GM10248 (cell line): ENCODE measurements at places on chromosomes 1 and 21.
A peak's percentile ranks its signal among the peaks of the same experiment; 100 is the strongest.

GRCh38 chr1:221869779-221870178 is 127.9 kb upstream of the DUSP10 start:
- DNase-seq, result no peak

- peak; percentile 33 for DNase-seq
These were observed 11.0 kb downstream of the DMRTB1 start for GRCh38 chr1:53470155-53470554.

GRCh38 chr1:23651069-23651808 is 40.4 kb upstream of the RPL11 start:
- DNase-seq, result no peak

- no peak for DNase-seq
These were observed 149.3 kb downstream of the AK5 start for GRCh38 chr1:77430966-77431690.

DNA sequence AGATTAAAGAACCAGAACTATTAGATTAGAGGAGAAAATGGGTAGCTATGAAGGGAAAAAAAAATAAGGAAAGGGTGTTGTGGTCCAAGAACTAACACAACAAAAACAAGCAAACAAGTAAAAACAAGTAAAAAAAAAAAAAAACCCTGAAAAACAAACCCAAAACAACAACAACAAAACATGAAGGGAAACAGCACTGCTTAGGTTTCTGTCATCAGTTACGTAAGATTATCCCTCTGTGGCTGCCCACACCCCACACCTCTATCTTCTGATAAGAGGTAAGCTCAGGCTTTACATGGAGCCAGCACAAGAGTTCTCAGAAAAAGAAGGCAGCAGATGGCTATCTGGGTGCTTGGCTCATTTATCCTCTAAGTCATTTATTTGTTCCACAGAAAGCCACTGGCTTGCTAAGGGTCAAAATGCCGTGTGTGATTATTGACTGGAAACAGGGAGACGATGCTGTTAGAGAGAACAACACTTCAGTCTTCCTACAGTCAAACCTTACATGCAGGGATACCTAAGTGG is 57.5 kb downstream of the KIAA0319L start:
- no peak for DNase-seq

- no peak for DNase-seq
These were observed 3.2 kb upstream of the CCNL2 start for GRCh38 chr1:1402072-1402900.

- DNase-seq, result no peak
These were observed 17.5 kb upstream of the PRELP start for GRCh38 chr1:203458078-203458477.

GRCh38 chr1:88695781-88696180 is 11.7 kb downstream of the PKN2 start:
- no peak for DNase-seq

DNA sequence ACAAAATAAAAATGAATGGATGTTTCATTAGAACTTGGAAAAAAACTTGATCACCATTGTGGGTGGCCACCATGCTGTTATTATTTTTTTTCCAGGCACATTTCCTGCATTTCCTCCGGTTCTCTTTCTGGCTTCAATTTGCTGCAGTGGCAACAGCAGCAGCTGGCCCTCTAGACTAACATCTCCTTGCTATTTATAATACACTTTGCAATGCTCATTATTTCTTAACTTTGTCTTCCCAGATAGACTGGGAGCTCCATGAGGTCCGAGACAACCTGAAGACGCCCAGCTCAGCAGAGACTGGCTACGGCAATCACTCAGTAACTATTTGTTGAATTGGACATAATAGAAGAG is 53.4 kb upstream of the ATP5PO start:
- no peak for DNase-seq

GRCh38 chr1:184664042-184664660 is 90.5 kb downstream of the EDEM3 start:
- peak; percentile 77 for DNase-seq

GRCh38 chr1:160354388-160354985 is 11.3 kb downstream of the NCSTN start:
- DNase-seq, result no peak

- DNase-seq, result no peak
These were observed 63.9 kb upstream of the HSD17B7 start for GRCh38 chr1:162726555-162726954.

- no peak for DNase-seq
These were observed 74.0 kb downstream of the ZC3H11B start for GRCh38 chr1:219538886-219539285.

GRCh38 chr1:22930240-22930912 is 42.3 kb downstream of the LACTBL1 start:
- DNase-seq, result peak; percentile 63

DNA sequence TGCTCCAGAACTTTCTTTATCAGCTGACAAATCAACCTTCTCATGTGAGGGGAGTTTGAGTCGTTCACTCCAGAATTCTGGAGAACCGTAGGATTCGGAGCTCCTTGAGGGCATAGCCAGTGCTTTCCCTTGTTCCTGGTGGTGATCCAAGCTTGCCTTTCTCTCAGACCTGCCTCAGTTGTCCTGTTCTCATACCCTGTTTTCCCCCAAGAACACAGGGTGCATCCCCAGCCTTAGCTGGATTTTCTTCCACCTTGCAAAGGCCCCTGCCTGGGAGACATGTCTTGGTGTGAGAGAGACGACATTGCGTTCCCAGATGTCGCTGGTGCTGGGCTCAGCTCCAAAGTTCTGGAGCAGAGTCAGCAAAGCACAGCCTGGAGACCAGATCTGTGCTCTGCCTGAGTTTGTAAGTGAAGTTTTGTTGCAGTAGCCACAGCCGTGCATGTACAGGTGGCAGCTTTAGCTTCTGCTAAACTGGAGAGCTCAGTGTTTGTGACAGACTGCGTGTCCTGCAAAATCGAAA is 40.0 kb downstream of the ABCG1 start:
- no peak for DNase-seq

- no peak for DNase-seq
These were observed 262.2 kb downstream of the AJAP1 start for GRCh38 chr1:4916610-4917009.

- DNase-seq, result no peak
These were observed 44.6 kb downstream of the MIGA1 start for GRCh38 chr1:77824079-77824478.

DNA sequence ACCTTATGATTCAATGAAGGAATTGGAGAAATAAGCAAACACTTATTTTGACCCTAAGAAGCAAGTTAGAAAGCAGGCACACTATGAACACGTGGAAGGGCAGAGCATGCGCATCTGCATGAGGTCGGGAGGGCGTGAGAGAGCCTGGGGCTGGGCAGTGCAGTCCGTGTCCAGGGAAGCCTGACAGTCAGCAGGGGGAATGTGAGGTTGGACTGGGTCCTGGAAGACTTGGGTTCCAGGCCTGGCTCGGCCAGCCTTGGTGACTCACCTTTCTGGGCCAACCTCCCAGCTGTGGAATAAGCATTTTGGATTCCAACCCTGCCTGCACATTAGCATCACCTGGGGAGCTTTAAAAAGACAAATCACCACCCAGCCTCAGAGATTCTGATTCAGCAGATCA is 26.6 kb upstream of the LMX1A start:
- no peak for DNase-seq

DNA sequence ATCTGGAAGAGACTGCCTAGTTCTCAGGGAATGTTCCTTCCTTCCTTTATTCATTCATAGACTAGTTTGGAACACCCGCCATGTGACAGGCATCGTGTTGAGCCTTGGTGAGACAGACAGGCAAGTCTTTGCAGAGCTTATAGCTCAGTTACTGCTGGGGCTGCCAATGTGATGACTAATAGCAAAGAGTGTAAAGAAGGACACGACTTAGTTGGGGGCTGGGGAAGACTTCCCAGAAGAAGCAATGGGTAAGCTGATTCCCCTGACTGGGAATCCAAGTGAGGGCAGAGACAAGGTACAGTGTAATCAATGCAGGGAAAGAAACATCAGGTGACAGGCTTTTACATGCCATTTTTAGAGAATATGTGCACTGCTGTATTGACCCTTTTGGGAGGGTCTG is 51.2 kb downstream of the TENT5C start:
- DNase-seq, result no peak

DNA sequence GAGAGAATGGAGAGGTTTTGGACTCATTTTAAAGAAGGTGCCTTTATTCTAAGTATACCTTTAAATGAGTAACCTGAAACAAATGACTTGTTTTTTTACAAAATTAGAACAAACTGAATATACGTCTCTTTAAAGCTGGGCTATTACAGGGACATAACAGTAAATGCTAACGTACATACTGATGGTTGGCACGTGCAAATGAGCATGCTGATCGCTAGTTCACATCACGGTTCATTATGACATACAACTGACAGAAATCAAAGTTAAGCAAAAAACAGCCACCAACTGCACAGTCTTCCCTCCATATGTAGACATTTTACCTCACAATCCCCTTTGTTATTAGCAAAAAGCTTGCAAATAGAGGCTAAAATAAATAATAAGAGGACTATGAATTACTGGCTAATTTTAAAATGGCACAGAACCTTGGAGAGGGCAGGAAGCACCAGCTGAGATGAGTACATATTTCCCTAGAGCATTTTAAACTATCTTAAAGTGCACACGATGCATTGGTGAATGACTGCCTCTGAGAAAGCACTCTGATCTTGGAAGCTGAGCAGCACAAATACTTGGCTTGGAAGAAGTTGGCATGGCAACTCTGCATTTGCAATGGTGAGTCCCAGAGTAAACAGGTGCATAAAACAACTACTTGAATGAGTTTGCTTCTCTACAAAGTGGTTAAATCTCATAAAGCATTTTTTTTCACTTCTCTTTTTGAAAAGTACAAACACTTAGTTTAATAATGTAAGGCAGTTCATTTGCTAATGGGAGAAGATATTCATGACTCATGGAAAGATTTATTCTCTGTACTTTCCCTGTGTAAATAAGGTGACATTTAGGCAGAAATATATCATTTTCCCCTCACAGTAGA is 204.7 kb downstream of the LHX8 start:
- peak; percentile 46 for DNase-seq

- DNase-seq, result peak; percentile 27
These were observed 63.1 kb upstream of the CD34 start for GRCh38 chr1:207973898-207974568.

DNA sequence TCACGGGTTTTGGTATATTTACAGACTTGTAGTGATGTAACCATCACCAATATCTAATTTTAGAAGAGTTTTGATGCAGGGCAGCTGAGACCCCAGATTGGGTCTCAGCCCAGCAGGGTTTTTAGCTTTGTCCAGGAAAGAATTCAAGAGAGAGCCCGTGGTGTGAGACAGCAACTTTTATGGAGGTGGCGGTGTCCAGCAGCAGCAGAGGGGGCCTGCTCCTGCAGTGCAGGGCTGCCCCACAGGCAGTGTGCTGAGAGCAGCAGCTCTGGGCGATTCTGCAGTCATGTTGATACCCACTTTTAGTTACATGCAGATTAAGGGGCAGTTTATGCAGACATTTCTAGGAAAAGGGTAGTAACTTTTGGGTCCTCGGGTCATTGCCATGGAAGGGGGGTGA is 1.8 kb upstream of the EPHX1 start:
- DNase-seq, result no peak

GRCh38 chr21:43721939-43722338 is 3.0 kb downstream of the PDXK start:
- DNase-seq, result no peak

DNA sequence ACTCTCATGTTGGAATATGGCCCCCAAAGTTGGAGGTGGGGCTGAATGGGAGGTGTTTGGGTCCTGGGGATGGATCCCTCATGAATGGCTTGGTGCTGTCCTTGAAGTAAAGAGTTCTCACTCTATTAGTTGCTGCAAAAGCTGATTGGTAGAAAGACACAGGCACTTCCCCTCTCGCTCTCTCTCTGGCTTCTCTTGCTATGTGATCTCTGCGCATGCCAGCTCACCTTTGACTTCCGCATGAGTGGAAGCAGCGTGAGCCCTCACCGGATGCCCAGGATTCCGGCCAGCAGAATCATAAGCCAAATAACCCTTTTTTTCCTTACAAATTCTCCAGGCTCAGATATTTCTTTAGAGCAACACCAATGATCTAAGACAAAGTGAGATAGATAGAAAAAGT is 20.9 kb upstream of the CCSAP start:
- DNase-seq, result no peak

- DNase-seq, result peak; percentile 47
These were observed 8.5 kb downstream of the CCT8 start for GRCh38 chr21:29064850-29065481.

DNA sequence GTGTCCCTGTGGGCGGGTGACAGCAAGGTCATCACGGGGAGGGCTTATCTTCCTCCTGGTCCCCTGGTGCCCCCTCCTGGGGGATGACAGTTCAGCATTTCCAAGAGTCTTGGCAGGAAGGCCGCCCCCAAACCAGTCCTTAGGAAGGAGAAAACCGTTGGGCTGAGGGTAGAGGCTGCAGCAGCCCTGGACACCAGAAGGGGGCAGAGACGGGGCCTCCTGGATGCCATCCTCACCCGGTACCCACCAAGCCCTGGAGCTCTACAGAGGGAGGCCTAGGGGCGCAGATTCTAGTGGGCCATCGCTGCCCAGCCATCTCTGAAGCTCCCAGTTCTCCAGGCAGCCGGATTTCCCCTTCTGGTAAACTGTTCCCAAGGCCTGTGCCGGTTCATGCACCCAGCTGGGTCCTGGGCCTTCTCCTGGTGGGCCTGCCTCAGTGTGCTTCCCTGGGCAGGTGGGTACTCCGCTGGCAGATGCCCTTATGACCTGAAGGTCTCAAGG is 14.8 kb upstream of the ZNF669 start:
- peak; percentile 52 for DNase-seq

GRCh38 chr21:41871293-41872030 is 7.7 kb downstream of the PRDM15 start:
- no peak for DNase-seq

- no peak for DNase-seq
These were observed 2.0 kb upstream of the ABCG1 start for GRCh38 chr21:42216726-42217572.

GRCh38 chr1:19313961-19314882 is 2.1 kb downstream of the SLC66A1 start:
- DNase-seq, result no peak

DNA sequence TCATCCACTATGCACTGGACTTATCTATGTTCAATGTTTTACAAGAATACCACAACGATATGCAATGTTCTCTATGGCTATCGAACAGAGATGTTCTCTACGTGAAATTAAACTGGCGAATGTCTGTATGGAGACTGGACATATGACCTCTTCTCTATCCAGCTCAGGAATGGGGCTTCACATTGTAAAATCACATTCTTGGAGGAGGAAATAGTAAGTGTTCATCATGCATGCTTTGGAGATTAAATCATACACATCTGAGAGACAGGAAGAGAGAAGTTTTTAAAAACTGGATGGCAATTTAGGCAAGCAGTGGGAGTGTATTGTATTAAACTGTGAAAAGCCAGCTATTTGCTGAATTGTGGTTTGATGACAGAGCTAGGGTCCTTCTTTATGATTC is 47.9 kb upstream of the RGL1 start:
- no peak for DNase-seq
